ENCODE measurements at places on chromosomes 5 and 9. TPM values are rescaled to one million over a fixed set of nuclear protein-coding genes. Genes with fewer than 3 reads are reported as not detected.
A peak's percentile ranks its signal among the peaks of the same experiment; 100 is the strongest.

PCDHGB6 gene
- polyA plus RNA-seq: 0.30 TPM

FBXO10 gene
- polyA plus RNA-seq: 4.1 TPM

PKD2L2 gene
- polyA plus RNA-seq: not detected

GFRA3 gene
- polyA plus RNA-seq: not detected

DNA sequence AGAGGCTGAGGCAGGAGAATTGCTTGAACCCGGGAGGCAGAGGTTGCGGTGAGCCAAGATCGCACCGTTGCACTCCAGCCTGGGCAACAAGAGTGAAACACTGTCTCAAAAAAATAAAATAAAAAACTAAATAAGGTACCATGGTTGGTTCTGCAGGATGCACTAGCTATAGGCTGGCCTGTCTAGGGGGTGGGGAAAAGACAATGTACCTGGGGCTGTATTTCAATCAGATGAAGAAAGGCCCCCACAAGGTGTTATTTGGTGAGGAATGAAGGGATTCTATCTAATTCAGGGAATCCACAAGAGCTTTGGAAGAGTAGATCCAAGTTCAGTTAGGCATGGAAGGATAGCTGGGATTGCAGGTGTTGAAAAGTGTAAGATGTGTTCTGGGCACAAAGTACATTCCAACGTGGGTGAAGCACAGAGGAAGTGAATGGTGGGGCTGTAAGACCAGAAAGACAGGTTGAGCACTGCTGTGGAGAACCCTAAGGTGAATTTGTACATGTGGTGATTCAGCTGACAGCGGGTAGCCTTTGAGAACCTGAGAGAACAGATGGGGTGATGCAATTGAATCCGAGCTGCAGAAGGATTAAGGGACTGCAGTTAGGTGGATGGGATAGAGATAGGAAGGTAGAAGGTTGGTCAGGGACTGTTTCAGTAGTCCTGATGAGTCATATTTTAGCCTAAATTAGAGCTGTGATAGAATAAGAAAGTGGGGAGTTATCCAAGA, 71.8 kb downstream of the CAST start:
- DNase-seq: peak; percentile 89

HSPB3 gene
- 0.08 TPM for polyA plus RNA-seq

DNA sequence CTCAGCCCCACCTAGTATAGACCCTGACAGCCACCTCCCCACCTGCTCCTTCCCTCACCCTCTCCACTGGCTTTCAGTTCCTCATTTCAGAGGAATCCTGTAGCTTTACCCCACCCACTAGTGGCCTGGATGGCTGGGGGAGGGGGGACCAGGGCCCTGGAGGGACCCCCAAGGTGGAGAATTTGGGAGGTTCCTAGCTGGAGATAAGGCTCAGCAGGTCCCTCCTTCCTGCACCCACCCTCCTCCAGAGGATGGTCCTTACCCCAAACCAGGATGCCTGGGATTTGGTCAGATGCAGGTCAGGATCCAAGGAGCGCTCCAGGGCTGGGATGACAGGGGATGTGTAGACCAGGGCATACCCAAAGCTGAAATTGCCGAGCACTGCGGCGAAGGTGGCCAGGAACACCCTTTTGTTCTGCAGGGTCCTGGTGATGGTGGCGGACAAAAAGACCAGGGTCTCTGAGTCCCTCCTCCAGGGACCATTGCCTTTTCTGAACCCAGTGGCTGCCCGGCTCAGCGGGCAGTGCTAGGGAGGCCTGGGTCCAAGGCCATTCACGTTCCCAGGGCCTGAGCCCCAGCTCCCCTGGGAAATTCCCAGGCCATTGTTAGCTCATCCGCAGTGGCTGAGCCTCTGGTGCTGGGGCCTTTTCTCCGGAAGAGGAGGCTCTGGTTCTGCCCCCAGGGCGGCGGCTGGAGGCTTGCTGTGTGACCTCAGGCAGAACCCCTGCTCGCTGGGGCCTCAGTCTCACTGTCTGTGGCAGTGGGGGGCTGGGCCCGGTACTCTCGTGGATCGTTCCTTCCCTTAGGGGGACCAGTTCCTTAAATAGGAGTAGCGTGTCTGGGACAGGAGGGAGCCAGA, 678 bp downstream of the SLC2A6 start:
- DNase-seq: no peak

DNA sequence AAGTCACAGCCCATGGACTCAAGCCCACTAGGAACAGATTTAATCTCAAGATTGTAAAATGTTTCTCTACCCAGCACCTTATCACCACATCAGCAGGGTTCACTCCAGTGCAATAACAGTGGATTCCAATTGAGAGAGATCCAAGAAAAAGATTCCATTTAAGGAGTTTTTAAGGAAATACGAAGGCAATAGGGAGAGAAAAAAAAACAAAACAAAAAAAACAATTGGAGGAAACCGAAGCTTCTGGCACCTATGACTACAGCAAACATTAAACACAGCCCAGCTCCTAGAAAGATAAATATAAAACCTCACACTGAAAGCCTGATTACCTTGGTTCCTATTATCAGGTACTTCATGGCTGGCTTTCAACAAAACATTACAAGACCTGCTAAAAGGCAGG, 192.7 kb downstream of the DAB2IP start:
- DNase-seq: no peak

DNA sequence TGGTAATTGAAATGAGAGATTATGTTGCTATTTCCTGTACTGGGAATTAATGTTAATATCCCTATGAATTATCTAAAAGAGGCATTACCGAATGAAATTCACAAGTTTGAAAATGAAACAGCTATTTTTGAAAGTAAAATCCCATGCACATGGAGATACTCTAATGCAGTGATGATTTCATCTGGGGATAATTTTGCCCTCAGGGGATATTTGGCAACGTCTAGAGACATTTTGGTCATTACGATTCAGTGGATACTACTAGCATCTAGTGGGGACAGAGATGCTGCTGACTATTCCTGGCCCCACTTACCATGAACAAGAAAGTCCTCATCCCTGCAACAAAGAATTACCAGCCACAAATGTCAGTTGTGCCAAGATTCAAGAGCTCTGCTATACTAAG, 500.9 kb downstream of the EFNA5 start:
- DNase-seq: no peak

GRCh38 chr9:82106536-82106935, 118.0 kb downstream of the SPATA31D1 start:
- no peak for DNase-seq

DNA sequence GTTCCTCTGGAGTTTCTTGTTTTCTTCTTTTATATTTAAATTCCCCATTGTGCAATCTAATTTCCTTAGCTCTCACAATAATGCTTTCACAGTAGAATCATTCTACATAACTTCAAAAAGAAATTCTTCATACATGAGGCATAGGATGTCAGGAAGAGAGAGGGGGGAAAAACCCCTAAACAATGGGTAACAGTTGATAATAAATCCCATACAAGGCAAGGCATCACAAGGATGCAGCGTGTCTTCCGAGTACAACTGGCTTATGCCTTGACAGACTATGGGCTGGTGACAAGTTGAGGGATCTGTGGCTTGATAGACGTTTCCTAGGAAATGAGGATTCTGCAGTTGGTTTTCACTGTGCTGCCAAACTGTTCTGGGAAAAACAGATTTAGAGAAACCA, 247.4 kb downstream of the ARL15 start:
- no peak for DNase-seq

DNA sequence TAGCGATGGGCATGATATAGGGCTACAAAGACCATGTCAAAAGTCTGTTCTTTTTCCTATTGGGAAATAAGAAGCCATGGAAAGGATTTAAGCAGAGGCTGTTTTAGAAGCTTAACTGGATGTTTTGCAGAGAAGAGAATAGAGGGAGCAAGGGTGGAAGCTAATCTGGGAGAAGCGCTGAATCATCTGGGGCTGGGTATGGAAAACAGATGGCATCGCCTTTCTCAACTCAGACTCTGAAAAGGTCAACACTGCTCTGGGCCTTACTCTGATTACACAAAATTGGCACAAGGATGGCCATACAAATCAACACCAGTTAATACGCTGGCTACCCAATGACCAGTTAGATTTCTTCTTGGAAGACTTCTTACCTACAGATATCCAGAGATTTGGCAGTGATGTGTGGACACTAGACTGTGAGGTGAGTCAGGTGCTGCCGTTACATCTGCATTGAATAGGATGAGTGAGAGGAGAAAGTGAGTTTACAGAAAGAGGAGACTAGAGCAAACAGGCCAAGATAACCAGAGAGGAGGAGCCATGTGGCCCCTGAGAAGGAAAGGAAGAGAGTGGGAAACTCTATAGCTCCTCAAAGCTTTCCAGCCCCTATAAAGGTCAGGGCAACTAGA, 6.2 kb upstream of the TCERG1 start:
- DNase-seq: no peak
